ENCODE measurements at places on chromosomes 3 and 15. TPM values are rescaled to one million over a fixed set of nuclear protein-coding genes. Genes with fewer than 3 reads are reported as not detected.

Gene TMEM266
- total RNA-seq, result 1.4 TPM

Gene ILDR1
- total RNA-seq, result 3.4 TPM

Gene EIF5A2
- 9.6 TPM for total RNA-seq

Gene WDR72
- 5.1 TPM for total RNA-seq

Gene ARPC4
- total RNA-seq, result 154 TPM

Gene TBC1D5
- total RNA-seq, result 92.2 TPM

Gene CYP19A1
- 2.4 TPM for total RNA-seq

Gene NR1I2
- total RNA-seq, result 0.96 TPM

Gene C3orf85
- total RNA-seq, result 2.6 TPM

Gene GABRB3
- total RNA-seq, result 4.8 TPM

Gene TRPM1
- total RNA-seq, result 6.0 TPM

Gene SOX14
- 0.72 TPM for total RNA-seq

Gene ZIC1
- 14.2 TPM for total RNA-seq

Gene EEF1AKMT4
- not detected for total RNA-seq

Gene ADAMTS9
- total RNA-seq, result 105 TPM

Gene RLBP1
- not detected for total RNA-seq

Gene P2RY12
- total RNA-seq, result 8.9 TPM

Gene TMIE
- total RNA-seq, result 0.48 TPM

Gene CLSTN2
- 8.9 TPM for total RNA-seq

Gene PPP1R14D
- 1.7 TPM for total RNA-seq

Gene PLA2G4D
- total RNA-seq, result 0.48 TPM

Gene CISH
- 5.5 TPM for total RNA-seq

Gene SCAANT1
- not detected for total RNA-seq

Gene FBXO40
- total RNA-seq, result 2.2 TPM

Gene IGF1R
- total RNA-seq, result 53.7 TPM

Gene TIMP4
- total RNA-seq, result 6.7 TPM

Gene EEFSEC
- 9.6 TPM for total RNA-seq

Gene TBC1D23
- total RNA-seq, result 67.4 TPM

Gene GOLGA8J
- total RNA-seq, result 2.6 TPM

Gene MFGE8
- total RNA-seq, result 167 TPM

Gene TAGLN3
- total RNA-seq, result not detected

Gene HRG
- 1.9 TPM for total RNA-seq

Gene LSAMP
- 20.5 TPM for total RNA-seq

Gene OR5K2
- 1.4 TPM for total RNA-seq

Gene TMC3
- total RNA-seq, result 0.48 TPM
